ENCODE measurements at places on chromosomes 5 and 9. TPM values are rescaled to one million over a fixed set of nuclear protein-coding genes. Genes with fewer than 3 reads are reported as not detected.

Gene MAP1B
- total RNA-seq = not detected

Gene SOX30
- total RNA-seq = not detected

Gene IER5L
- 2.2 TPM for total RNA-seq

Gene CDX1
- total RNA-seq = not detected

Gene ASPN
- not detected for total RNA-seq

Gene EQTN
- total RNA-seq = not detected

Gene ORM2
- total RNA-seq = not detected

Gene TNFSF8
- 82.9 TPM for total RNA-seq

Gene MED7
- 15.2 TPM for total RNA-seq

Gene FOXD4
- total RNA-seq = 0.13 TPM

Gene TOR1A
- 44.5 TPM for total RNA-seq

Gene VDAC1
- 196 TPM for total RNA-seq

Gene WWC1
- total RNA-seq = 0.63 TPM

Gene TAL2
- total RNA-seq = not detected

Gene IFNA21
- not detected for total RNA-seq

Gene TMEM171
- not detected for total RNA-seq

Gene PCDHB12
- not detected for total RNA-seq

Gene IFNA2
- not detected for total RNA-seq

Gene CMYA5
- 0.08 TPM for total RNA-seq

Gene SPATA31C2
- not detected for total RNA-seq

Gene HTR1A
- total RNA-seq = not detected

Gene ADGRV1
- total RNA-seq = not detected

Gene KCNV2
- total RNA-seq = not detected

Gene CCDC192
- not detected for total RNA-seq

Gene GARIN3
- 0.10 TPM for total RNA-seq

Gene ISL1
- not detected for total RNA-seq

Gene PCDHA2
- not detected for total RNA-seq

Gene TLX3
- not detected for total RNA-seq

Gene CYFIP2
- total RNA-seq = 612 TPM

Gene FGD3
- total RNA-seq = 155 TPM

Gene APC
- total RNA-seq = 31.7 TPM

Gene SLF1
- total RNA-seq = 12.0 TPM

Gene FRMD3
- total RNA-seq = 1.0 TPM

Gene OR1L6
- total RNA-seq = not detected

Gene AQP7
- 0.55 TPM for total RNA-seq

Gene AJM1
- 5.6 TPM for total RNA-seq

Gene SPINK7
- not detected for total RNA-seq

Gene RNF130
- total RNA-seq = 4.0 TPM

Gene KIF4B
- 0.05 TPM for total RNA-seq

Gene SLC6A7
- total RNA-seq = not detected

Gene CDKN2B-AS1
- total RNA-seq = 6.6 TPM

Gene PCDHAC2
- not detected for total RNA-seq

Gene PCDHA1
- total RNA-seq = not detected

Gene C8G
- total RNA-seq = 0.98 TPM

Gene MARVELD2
- 0.30 TPM for total RNA-seq

Gene TEX48
- 0.55 TPM for total RNA-seq

Gene DCTN4
- total RNA-seq = 34.7 TPM

Gene INSL4
- not detected for total RNA-seq

Gene OGN
- total RNA-seq = not detected

Gene NACC2
- 8.7 TPM for total RNA-seq

Gene TRUB2
- 21.5 TPM for total RNA-seq

Gene MEIKIN
- 1.5 TPM for total RNA-seq

Gene C7
- not detected for total RNA-seq

Gene ENDOG
- 20.3 TPM for total RNA-seq

Gene PCDHA11
- total RNA-seq = not detected
